Frontal cortex (tissue), 4 donors: ENCODE measurements at places on chromosomes 16 and 17. TPM values are rescaled to one million over a fixed set of nuclear protein-coding genes. Genes with fewer than 3 reads are reported as not detected.

Gene PHOSPHO1
- 1.6 TPM for total RNA-seq

Gene GNAO1
- total RNA-seq: 54.2 TPM

Gene CHAD
- total RNA-seq: not detected

Gene EMP2
- total RNA-seq: 2.4 TPM

Gene SDF2
- total RNA-seq: 44.0 TPM

Gene TMEM235
- total RNA-seq: not detected

Gene CBX8
- 7.7 TPM for total RNA-seq

Gene CYB561
- 15.9 TPM for total RNA-seq

Gene KRT20
- not detected for total RNA-seq

Gene CCL14
- not detected for total RNA-seq

Gene FBXW10B
- total RNA-seq: 0.82 TPM

Gene ZNF385C
- 0.41 TPM for total RNA-seq

Gene MT3
- 7.3 TPM for total RNA-seq

Gene CCL4
- total RNA-seq: 1.2 TPM

Gene KRT39
- total RNA-seq: not detected

Gene TAC4
- total RNA-seq: not detected

Gene CES5A
- total RNA-seq: 0.41 TPM

Gene TBC1D3I
- under 0.01 TPM for total RNA-seq

Gene DHRS7C
- total RNA-seq: not detected

Gene TNFRSF17
- total RNA-seq: 2.0 TPM

Gene KRT23
- total RNA-seq: 0.41 TPM

Gene ABCA3
- 36.3 TPM for total RNA-seq

Gene PRSS21
- total RNA-seq: not detected

Gene ITGAD
- not detected for total RNA-seq

Gene ACSM2A
- total RNA-seq: not detected

Gene CAMTA2
- total RNA-seq: 3.3 TPM

Gene ARHGDIG
- total RNA-seq: 51.4 TPM

Gene SERPINF2
- not detected for total RNA-seq

Gene TSPOAP1
- total RNA-seq: 31.0 TPM

Gene TP53TG3
- not detected for total RNA-seq

Gene MRC2
- 13.5 TPM for total RNA-seq

Gene PRRT2
- total RNA-seq: 15.9 TPM

Gene CDH1
- total RNA-seq: 1.6 TPM

Gene PRAC1
- total RNA-seq: not detected

Gene DNAH3
- total RNA-seq: 0.41 TPM

Gene CCL5
- total RNA-seq: not detected

Gene CCL4L2
- total RNA-seq: 2.4 TPM

Gene GGNBP2
- 67.7 TPM for total RNA-seq

Gene C16orf86
- total RNA-seq: 2.0 TPM

Gene PRSS36
- total RNA-seq: 1.6 TPM

Gene COQ7
- total RNA-seq: 50.1 TPM

Gene NTN3
- total RNA-seq: 3.3 TPM

Gene MPV17L
- total RNA-seq: 13.9 TPM
